ENCODE measurements at places on chromosomes 1 and 21. TPM values are rescaled to one million over a fixed set of nuclear protein-coding genes. Genes with fewer than 3 reads are reported as not detected.

Gene PDZK1
- total RNA-seq, result 0.90 TPM

Gene OR2L3
- total RNA-seq, result not detected

Gene MCOLN2
- total RNA-seq, result 2.4 TPM

Gene E2F2
- 2.6 TPM for total RNA-seq

Gene CRNN
- total RNA-seq, result not detected

Gene AQP10
- total RNA-seq, result not detected

Gene FASLG
- total RNA-seq, result not detected

Gene KCND3
- 0.01 TPM for total RNA-seq

Gene PAPPA2
- total RNA-seq, result 0.01 TPM

Gene MYCBP
- total RNA-seq, result 18.6 TPM

Gene EPHX1
- total RNA-seq, result 210 TPM

Gene SAMD13
- total RNA-seq, result 0.25 TPM

Gene CELA2A
- total RNA-seq, result not detected

Gene FCRL5
- not detected for total RNA-seq

Gene PCBP3
- total RNA-seq, result 1.2 TPM

Gene AHCYL1
- 52.3 TPM for total RNA-seq

Gene ZBTB37
- total RNA-seq, result 1.5 TPM

Gene TACSTD2
- not detected for total RNA-seq

Gene FAM177B
- not detected for total RNA-seq

Gene SLC19A1
- 20.4 TPM for total RNA-seq

Gene RIIAD1
- not detected for total RNA-seq

Gene STUM
- not detected for total RNA-seq

Gene NASP
- 153 TPM for total RNA-seq

Gene FGR
- total RNA-seq, result not detected

Gene OR2L13
- not detected for total RNA-seq

Gene KIAA1614
- total RNA-seq, result 0.79 TPM

Gene OXCT2
- 0.55 TPM for total RNA-seq

Gene PRRX1
- not detected for total RNA-seq

Gene MRPS14
- total RNA-seq, result 26.3 TPM

Gene OR6K3
- not detected for total RNA-seq

Gene HEYL
- 3.4 TPM for total RNA-seq

Gene OR2L8
- total RNA-seq, result not detected

Gene MYOC
- not detected for total RNA-seq

Gene TMOD4
- not detected for total RNA-seq

Gene LPGAT1
- total RNA-seq, result 19.1 TPM

Gene OR13G1
- total RNA-seq, result not detected

Gene TNFSF4
- total RNA-seq, result 0.08 TPM

Gene EFNA4
- total RNA-seq, result 15.2 TPM

Gene SNIP1
- total RNA-seq, result 14.8 TPM

Gene CCDC185
- not detected for total RNA-seq

Gene PTGS2
- total RNA-seq, result 7.5 TPM

Gene OR2W3
- total RNA-seq, result not detected

Gene FAM3B
- total RNA-seq, result not detected

Gene IFI16
- total RNA-seq, result 2.6 TPM

Gene GJA8
- not detected for total RNA-seq

Gene CFHR4
- not detected for total RNA-seq

Gene PTPRU
- total RNA-seq, result 7.2 TPM

Gene FMO5
- 0.39 TPM for total RNA-seq

Gene LIPI
- total RNA-seq, result not detected

Gene CD1B
- total RNA-seq, result not detected

Gene SELL
- 0.20 TPM for total RNA-seq

Gene SLC45A1
- total RNA-seq, result 7.2 TPM

Gene LCE1D
- not detected for total RNA-seq

Measured in A549 treated with Hydrocortisone at 1 μM for 4 hours (cell line).